ENCODE measurements at places on chromosomes 6 and 20.
A peak's percentile ranks its signal among the peaks of the same experiment; 100 is the strongest.

GRCh38 chr6:150191809-150192208 lies 49.0 kb downstream of the PPP1R14C start:
- DNase-seq = no peak

DNA sequence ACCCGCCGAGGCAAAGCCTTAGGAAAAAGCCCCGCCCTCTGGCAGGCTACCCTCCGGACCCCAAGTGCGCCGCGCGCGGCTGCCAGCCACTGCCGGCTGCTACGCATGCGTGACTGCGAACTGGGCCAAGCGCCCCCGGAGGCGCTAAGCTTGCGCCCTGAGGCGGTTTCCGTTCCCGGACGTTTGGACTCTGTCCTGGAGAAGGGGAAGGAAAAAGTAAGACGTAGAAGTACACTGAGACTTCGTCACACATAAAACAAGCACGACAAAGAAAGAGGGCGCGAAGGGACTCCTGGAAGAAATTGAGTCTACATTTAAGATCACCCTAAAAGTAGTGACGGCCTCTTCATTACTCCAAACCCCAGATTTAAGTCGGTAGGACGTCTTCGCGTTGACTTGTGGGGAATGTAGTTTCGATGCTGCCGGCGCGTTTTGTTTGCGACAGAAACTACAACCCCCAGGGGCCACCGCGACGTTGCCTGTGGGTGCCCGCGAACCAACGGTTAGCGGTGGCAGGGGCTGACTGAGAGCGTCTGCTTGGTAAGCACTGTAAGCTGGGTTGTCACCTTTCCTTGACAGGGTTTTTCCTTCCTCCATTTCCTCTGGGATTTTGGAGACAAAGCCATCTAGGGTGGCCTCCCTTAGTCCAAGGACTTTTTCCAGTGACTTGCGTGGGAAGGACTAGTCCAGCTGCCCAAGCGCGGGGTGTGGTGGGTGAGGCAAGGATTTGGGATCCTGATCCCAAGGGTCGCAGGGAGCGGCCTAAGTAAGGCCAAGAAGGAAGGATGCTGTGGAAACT lies at the start of gene CEP57L1:
Gene CEP57L1 (plus strand): TSS at position 472 of the 799 bp plus-strand sequence. CDS start 49,715 bp downstream, outside the sequence.
- DNase-seq = peak; percentile 93

DNA sequence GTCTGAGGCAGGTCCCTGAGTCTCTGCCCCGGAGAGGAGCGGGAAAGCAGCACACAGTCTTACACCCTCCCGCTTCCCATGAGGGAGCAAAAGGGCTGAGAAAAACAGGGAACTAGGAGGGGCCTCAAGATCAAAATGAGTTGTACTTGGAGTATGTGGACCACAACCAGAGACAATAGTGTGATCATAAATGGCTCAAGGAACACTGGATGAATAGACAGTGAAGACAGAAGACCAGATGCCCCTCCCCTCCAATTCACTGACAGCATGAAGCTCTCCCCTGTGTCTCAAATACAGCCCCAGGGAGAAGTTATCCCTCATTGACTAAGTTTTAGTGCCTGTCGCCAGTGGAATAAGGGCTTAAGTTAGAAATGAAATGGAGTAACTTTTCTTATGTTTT lies 191.0 kb downstream of the TFAP2A start:
- DNase-seq = no peak

- no peak for DNase-seq
Observed at GRCh38 chr6:148217921-148218320, 124.7 kb upstream of the SASH1 start.

- no peak for DNase-seq
Observed at GRCh38 chr20:62606551-62607201, 35.6 kb upstream of the SLCO4A1 start.

- no peak for DNase-seq
Observed at GRCh38 chr6:1103945-1104623, 207.8 kb upstream of the FOXQ1 start.

- no peak for DNase-seq
Observed at GRCh38 chr6:118553132-118553531, 5.0 kb downstream of the PLN start.

GRCh38 chr20:58014628-58015315 lies 213.7 kb downstream of the ANKRD60 start:
- no peak for DNase-seq

GRCh38 chr6:134575221-134575620 lies 257.3 kb upstream of the SGK1 start:
- DNase-seq = no peak

- DNase-seq = no peak
Observed at GRCh38 chr20:42319252-42320013, 701.3 kb upstream of the CHD6 start.

GRCh38 chr6:48714699-48715098 lies 603.7 kb upstream of the PTCHD4 start:
- DNase-seq = no peak
